ENCODE measurements at places on chromosomes 2 and 18.

DNA sequence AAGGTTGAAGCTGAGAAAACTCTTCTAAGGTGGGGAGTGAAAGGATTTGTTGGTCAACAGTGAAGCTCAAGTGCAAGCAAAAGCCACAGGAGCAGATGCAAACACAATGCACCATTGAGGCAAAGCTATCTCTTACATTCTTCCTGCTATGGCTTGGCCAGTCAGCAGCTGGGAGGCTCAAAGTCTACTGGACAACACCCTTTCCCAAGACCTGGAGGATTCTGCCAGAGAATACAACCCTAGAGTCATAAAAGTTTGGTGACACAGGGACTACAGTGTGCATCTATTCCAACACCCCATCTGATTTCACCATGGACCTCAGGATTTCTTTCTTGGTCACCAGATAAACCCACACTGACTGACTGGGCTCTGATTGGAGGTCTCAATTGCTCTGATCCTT, 342.0 kb downstream of the HRH4 start:
- DNase-seq = no peak

- no peak for DNase-seq
These were observed 25.8 kb upstream of the MAP3K20 start for GRCh38 chr2:173049831-173050230.

DNA sequence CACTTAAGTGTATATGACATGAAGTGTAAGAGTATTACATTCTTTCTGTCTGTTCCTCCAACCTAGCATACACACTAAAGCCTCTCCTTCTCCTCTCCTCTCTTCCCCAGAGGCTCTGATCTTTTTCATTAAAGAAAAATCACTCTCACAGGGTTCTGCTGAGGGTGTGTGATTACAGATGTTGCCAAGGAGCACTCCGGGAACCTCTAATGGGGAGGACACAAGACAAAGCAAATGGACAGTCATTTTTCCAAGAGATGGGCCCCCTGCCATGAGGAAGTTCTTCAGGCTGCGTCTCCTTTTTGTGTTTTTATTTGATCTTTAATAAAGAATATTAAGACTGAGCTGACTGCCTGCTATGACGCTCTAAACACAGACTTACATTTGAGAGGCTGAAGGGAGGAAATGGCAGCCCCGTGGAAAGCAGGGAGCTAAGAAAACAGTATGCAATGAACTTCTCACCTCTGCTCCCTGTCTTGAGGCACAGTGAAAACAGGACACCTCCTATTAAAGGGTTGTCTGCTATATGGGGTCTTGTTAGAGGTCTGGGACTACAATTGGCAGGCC, 578.1 kb downstream of the PIK3C3 start:
- no peak for DNase-seq

DNA sequence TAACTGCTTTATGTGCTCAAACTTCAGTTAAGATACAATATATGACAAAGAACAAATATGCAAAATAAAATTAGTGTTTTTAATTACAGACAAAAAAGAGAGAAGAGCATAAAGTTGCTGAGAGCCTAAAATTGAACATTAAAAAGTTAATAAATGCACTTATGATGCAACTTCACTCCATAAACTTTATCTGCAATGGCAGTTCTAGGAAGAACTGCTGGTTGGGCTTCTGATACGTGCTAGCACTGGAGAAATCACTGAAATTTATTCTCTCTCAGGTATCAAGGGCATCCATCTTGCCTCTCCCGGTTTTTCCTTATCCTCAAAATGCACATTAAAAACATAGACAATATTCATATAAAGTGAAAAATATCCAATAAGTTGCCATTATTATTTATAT, 35.7 kb downstream of the MYO3B start:
- no peak for DNase-seq

- no peak for DNase-seq
These were observed 48.5 kb upstream of the IKZF2 start for GRCh38 chr2:213199871-213200270.

GRCh38 chr2:42722320-42723190, 41.4 kb downstream of the OXER1 start:
- no peak for DNase-seq

Data from D721Med (cell line).